ENCODE measurements at places on chromosomes 2 and 18.
A peak's percentile ranks its signal among the peaks of the same experiment; 100 is the strongest.

DNA sequence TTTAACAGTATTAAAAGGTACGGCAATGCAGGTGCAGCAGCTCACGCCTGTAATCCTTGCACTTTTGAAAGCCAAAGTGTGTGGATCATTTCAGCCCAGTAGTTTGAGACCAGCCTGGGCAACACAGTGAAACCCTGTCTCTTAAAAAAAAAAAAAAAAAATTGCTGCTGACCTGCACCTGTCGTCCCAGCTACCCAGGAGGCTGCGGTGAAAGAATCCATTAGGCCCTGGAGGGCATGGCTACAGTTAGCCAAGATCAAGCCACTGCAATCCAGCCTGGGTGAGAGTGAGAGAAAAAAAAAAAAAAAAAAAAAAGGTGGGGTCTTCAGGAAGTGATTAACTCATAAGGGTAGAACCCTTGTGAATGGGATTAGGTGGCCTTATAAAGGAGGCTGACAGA lies 12.8 kb downstream of the CUL3 start:
- no peak for DNase-seq

DNA sequence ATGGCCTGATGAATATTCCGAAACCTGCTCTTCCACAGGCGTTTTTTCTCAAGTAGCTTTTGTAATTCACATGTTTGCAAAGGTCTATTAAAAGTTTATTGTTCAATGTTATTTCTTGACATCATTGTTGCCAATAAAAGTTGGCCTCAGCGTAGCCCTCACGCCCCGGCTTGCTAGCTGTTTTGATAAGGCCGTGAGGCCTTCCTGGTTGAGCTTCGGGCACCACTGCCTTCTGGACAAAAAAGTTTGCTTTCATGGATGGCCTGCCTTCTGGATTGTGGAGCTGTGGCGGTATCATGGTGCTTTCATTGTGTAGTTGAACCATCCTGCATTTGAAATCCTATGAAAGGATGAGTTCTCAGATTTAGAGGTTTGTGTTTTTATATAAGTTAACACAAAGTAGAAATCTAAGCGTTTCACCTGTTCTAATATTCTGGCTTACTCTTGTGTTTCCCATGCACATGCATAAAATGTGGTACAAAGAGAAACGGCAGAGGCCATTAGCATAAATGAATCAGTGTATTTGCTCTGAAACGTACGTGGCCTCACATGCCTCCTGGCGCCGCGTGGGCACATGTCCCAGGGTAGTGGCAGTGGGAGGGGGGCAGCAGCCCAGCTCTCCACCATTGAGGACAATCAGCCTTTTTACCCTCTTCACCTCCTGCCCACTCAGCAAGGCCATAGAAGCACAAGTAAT lies 134.5 kb downstream of the NCK2 start:
- no peak for DNase-seq

- DNase-seq = no peak
Observed at GRCh38 chr2:70084973-70085710, 2.1 kb upstream of the PCBP1 start.

DNA sequence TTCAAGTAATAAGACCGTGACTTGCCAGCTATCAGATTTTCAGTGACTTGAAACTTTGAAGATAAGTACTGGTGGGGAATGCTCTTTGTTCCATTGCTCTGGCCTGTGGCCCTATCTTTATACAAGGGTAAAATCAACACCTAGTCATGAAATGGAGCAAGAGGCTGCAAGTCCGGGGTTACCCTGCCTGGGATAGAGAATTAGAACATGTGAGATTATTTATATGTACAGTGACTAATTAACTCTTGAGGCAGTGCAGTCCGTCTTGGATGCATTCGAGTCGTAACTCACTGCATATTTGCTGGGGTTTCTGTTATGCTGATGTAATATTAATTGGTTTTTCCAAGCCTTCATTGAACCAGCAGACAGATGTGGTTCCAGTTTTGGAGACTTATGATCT lies 105.8 kb upstream of the LYPD6 start:
- DNase-seq = no peak

GRCh38 chr2:1591978-1592907 lies 152.1 kb downstream of the PXDN start:
- DNase-seq = no peak

DNA sequence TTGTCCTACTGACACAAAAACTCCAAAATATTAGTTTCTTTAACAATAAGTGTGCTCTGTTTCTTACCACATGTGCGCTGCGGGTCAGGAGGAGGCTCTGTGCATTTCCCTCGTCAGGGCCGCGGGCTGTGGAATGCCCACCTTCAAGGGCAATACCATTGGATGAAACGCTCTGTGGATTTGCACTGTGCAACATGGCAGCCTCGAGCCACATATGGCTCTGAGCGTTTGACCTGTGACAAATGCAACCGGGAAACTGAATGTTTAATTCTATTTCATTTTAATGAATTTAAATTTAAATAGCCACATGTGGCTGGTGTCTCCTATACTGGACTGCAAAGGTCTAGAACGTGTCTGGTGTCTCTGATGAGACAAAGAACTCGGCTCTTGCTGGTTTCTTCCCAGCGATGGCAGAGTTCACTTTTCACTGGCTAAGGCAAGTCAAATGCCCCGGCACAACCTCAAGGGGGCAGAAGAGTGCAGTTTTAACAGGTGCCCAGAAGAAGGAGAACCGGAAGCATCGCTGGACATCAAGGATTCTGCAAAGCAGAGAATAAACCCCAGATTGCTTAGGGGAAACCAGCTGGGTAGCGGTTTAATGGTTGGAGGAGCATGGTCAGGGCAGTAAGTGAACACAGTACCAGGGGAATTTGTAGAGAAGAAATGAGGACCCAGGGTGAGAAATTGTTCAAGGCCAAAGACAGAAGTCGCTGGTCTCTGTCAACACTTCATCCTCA lies 37.0 kb upstream of the TMEM18 start:
- DNase-seq = peak; percentile 77

- DNase-seq = no peak
Observed at GRCh38 chr2:73993376-73993775, 8.7 kb downstream of the TET3 start.

- no peak for DNase-seq
Observed at GRCh38 chr2:157327200-157327599, 1.6 kb upstream of the ERMN start.

GRCh38 chr2:46979571-46979979 lies 64.0 kb upstream of the MCFD2 start:
- DNase-seq = no peak

DNA sequence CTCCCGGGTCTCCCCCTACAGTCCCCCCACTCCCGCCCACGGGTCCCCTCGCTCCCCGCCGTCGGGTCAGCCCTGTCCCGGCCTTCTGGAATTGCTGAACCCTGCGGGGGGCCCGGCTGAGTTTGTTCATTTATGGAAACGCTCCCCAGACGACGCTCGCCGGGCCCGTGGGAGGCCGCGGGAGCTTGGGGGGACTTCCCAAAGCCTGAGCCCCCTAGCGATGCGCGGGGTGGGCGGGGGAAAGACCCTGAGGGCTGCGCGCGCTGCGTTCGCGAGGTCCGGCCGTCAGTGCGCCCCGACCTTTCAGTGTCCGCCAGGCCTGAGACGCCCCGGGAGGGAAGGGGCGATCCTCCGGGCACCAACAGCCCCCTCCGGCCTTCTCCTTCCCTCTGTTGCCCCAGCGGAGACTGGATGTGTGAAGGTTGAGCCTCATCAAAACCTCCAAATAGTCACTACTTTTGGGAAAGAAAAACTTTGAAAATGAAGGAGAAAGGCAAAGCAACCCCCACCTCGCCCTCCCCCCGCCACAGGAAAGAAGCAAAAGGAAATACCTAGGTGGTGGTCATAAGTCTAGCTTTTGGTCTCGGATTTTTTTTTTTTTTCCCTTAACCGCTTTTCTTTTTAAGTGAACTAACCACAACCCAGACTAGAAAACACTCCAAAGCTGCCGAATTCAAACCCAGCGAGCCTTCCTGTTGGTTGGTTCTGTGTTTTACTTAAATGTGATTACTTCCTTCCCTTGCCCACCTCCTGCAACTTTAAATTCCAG lies 509 bp upstream of the CYS1 start:
- no peak for DNase-seq

GRCh38 chr18:11818486-11819203 lies 32.6 kb upstream of the CHMP1B start:
- DNase-seq = no peak

DNA sequence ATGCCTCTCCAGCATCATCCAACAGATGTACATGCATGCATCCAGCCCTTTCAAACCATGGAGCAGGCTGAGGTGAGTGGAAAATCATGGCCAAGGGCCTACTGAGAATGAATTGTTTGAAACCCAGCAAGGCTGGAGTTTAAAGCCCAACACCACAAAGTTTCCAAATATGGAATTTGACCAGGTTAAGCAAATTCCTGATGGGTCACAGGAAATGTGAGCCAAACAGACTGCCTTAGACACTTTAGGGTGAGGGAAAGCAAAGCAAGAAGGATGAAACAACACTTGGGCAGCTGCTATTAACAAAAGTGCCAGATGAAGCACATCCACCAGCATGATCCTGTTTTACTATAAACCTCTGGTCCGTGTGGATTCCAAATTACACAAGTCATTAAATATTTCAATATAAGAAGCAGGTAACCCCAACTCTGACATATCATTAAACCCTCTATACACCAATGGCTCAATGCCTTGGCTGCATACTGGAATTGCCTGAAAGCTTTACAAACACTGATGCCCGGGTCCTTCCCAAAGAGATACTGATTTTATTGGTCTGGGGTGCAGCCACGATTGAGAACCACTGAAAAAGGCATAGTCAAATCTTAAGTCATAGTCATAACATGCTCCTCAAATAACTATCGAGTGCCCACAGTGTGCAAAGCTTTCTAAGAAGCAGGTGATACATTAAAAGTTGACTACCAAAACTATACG lies 9.1 kb downstream of the KLF7 start:
- no peak for DNase-seq

- no peak for DNase-seq
Observed at GRCh38 chr2:29894822-29895614, 26.4 kb downstream of the ALK start.

- DNase-seq = no peak
Observed at GRCh38 chr2:101223814-101224231, 28.9 kb upstream of the CNOT11 start.

- DNase-seq = no peak
Observed at GRCh38 chr2:201931475-201931874, 102.2 kb upstream of the FZD7 start.

- DNase-seq = no peak
Observed at GRCh38 chr2:143482316-143482715, 353.1 kb downstream of the ARHGAP15 start.

Data from NCI-H345 (cell line).